ENCODE measurements at places on chromosomes 13 and 19.
A peak's percentile ranks its signal among the peaks of the same experiment; 100 is the strongest.

DNA sequence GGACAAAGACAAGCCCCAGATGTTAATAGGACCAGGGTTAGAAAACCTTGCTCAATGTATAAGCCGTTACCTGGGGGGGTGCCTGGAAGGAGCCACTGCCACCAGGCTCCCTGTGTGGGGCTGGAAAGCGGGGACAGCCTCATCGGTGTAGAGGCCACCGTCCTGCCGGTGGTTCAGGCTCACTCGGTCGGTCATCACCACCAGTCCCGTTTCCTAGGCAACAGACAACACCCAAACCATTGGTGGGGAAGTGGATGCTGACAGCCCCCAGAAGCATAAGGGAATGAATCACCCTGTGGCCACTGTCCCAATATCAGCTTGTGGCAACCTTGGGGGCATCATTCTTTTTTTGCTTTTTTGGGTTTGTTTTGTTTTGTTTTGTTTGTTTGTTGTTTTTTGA lies 55.8 kb downstream of the CPAMD8 start:
- DNase-seq = no peak

DNA sequence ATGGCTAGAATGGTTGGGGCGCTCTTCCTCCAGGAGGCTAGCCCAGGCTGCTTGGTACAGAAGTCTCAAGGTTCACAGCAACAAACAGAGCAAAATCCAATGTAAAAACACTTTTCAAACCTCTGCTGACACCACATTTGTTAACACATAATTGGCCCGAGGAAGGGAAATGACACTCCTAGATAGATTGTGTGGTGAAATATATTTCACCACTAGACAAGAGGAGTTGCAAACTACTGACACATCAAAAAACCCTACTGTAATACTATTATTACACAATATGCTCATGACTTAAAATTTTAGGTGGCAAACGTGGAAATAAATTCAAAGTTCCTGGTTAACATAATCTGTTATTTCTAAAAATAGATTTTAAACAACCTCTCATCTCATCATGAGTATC lies 643.6 kb downstream of the PCDH9 start:
- no peak for DNase-seq

- DNase-seq = peak; percentile 85
These were observed at the start of gene DZIP1 for GRCh38 chr13:95644601-95645052. DZIP1 (minus strand) TSS chr13:95644706; CDS start chr13:95642029, 2,677 bp downstream.

DNA sequence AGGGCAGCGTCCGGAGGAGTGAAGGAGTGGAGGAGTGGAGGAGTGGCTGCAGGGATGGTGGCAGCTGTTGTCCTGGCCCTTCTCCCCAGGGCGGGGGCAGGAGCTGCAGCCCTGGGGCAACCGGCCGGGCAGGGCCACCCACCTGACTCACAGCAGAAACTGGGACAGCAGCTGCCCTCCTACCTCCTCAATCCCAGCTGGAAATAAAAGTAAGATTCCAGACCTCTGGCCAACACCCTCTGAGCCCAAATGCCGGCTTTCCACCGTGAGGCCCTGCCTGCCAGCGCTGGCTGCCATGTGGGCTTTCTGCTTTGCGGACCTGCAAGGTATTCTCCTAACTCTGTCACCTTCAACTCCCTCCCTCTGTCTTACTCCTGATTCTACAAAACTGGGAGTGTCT lies 3.3 kb upstream of the CLPP start:
- DNase-seq = no peak

GRCh38 chr19:34480491-34480890 lies 1.1 kb upstream of the WTIP start:
- DNase-seq = no peak
